ENCODE measurements at places on chromosomes 12 and 14.

DNA sequence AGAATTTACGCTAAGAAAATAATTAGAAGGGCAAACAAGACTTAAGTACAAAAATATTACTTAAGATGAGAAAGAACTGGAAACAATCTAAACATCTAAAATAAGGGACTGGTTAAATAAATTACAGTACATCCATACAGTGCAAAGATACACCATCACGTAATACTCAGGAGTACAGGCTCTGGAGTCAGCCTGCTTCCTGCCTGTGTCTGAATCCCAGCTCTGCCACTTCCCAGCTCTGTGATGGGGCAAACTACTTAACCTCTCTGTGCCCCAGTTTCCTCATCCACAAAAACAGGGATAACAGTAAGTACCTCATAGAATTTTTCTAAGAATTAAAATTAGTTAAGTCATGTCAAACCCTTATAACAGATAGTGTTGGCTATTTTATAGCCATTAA lies 36.0 kb downstream of the PPTC7 start:
- no peak for DNase-seq

- DNase-seq, result no peak
Observed at GRCh38 chr12:62908674-62909073, 26.3 kb downstream of the PPM1H start.

DNA sequence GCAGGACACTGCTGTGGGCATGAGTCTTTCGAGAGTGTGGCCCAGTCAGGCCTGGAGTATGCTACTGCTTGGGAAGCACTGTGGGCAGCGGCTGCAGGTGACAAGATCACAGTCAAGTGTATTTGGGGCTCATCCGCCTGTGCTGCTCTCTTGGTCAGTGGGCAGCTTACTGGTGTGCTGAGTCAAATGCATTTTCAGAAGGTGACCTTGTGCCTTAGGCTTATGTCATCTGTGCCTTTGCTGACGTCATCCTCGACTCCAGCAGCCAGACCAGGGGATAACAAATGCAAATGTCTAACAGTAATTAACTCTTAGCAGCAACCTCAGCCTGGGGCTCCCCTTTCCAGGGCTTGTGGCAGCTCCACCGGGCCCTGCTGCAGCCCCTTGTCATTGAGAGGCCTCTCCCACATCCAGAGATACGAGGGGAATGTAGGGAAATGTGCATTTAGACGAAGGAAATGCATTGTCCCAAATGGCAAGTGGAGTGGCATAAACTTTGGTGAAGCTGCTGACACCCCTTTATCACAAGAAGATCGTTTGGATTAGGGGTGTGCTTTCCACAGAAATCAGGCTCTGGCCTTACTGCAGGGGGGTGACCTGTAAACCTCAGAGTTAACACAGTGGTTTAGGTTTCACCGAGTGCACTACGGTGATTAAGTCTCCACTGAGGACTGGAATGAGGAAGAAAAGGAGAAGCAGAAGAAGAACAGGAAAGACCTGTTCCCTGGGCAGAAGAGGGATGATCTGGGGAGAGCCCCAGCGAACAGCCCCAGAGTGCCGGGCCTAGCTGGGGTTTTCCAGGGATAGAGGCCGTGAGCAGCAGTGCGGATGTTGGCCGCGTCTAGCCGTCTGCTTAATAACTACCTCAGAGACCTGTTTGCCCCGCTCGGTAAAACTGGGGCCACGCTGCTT lies 39.7 kb downstream of the PSMA6 start:
- DNase-seq, result peak; percentile 44

GRCh38 chr14:91980157-91980556 lies 32.7 kb upstream of the FBLN5 start:
- no peak for DNase-seq

GRCh38 chr12:64172143-64172970 lies 49.7 kb downstream of the KICS2 start:
- no peak for DNase-seq

- no peak for DNase-seq
Observed at GRCh38 chr14:95255013-95255412, 64.7 kb downstream of the CLMN start.

DNA sequence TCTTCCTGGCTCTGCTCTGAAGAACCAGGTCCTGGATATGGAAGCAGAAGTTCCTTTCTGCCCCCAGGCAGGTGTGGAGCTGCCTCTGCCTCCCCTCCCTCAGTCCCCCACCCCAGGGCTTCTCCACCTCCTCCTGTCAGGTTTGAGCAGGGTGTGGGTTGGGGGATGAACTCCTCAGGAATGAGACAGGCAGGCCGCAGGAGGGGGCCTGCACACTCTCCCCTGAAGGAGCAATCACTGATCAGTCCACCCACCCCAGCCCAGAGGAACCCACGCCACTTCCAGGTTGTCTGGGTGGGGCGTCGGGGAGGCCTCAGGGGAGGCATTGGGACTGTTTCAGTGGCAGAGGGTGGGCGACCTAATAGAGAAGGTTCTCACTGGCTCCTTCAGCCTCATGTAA lies 26.6 kb downstream of the FAIM2 start:
- no peak for DNase-seq

DNA sequence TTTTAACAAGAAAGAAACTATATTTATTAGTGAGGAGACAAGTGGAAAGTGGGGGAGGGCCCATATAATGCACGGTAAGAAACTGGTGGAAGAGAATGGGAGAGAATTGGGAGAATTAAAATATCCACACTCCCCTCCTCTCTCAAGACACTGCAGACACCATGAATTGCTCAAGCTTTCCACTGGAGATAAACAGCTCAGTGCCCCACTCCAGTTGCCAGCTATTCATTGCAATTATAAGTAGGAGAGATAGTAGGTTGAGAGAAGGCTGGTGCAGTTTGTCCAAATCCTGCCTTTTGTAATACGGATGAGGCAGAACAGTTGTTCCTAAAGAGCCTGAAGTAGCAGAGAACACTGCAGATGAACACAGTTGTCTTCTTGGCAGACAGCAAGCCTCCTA lies 38.2 kb downstream of the DCAF5 start:
- DNase-seq, result no peak

- DNase-seq, result no peak
Observed at GRCh38 chr12:6891646-6892001, 13.0 kb upstream of the LRRC23 start.

DNA sequence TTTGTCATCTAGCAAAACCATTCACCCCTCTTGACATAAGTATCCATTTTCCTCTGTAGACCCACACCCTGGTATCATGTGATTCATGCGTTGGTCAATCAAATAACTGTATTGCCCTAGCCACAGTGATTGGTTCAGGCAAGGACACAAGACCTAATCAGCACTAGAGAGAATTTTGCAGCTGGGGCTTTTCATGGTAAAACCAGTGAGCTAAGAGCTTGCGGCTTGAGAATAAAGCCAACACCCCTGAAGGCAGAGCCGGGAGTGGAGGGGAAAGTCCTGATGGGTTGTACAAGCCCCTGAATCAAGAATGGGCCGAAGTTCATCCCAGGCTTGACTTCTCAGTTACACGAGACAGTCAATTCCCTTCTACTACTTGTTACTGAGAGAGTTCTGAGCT lies 33.2 kb upstream of the LTBP2 start:
- no peak for DNase-seq

DNA sequence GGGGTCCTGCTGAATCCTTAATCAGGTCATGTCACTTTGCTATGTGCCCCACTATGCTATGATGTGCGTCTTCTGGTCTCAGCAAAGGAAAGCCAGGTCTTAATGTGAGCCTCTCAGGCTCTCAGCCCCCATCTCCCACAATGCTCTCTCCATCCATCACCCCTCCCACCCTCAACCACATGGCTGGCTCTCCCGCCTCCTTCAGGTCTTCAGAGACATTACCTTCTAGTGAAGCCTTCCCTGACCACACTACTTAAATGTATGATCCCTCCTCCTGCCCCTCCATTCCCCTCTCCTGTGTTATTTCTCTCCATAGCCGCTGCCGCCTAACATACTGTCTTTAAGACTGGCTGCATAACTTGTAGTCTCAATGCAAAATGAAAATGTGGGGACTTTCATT lies 50.5 kb downstream of the KRT80 start:
- DNase-seq, result no peak

- DNase-seq, result peak; percentile 78
Observed at GRCh38 chr12:6312529-6313325, 2.2 kb downstream of the PLEKHG6 start.

DNA sequence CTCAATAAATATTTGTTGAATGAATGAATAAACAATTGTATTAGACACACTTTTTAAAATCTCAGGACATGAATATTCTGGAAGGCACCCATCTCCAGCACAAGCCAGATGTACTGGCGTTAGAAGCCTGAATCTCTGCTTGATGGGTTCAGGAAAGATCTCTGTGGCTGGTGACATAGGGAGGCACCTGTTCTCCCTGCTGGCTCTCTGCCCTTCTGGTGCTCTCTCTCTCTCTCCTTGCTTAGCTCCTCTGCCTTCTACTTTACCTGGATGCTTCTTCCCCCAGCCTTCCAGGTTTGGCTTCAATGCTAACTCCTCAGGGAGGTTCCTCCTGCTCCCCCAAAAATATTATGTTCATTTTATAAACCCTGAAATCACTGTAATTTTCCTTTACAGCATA lies 1.5 kb downstream of the CYP46A1 start:
- DNase-seq, result no peak

GRCh38 chr12:57370696-57371095 lies 60.1 kb downstream of the R3HDM2 start:
- no peak for DNase-seq

- DNase-seq, result no peak
Observed at GRCh38 chr12:75704208-75704607, 192.8 kb upstream of the KRR1 start.

- no peak for DNase-seq
Observed at GRCh38 chr12:52820521-52820920, 6.6 kb upstream of the KRT4 start.

DNA sequence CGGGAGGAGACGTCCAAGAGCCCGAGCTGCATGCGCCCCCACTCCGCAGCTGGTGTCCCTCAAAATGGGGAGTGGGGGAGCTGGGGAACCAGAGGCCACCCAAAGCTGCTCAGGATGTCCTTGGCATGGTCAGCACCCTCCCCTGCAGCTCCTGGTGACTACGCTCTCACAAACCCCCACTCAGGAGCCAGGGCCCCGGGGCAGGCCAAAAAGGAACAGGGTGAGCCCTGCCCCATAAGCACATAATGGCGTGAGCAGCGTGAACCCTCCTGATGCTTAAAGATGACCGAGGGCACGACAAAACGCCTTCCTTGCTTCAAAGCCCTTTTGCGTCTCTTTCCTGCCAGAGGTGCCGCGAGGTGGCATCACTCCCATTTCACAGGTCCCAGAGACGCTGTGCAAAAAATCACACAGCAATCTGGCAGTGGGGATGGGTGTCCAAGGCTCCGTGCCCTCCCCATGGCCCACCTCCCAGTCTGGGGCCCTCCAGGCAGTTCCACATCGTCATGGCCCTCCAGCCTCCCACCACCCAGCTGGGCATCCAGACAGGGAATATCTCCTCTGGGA lies 13.5 kb downstream of the NCOR2 start:
- no peak for DNase-seq

DNA sequence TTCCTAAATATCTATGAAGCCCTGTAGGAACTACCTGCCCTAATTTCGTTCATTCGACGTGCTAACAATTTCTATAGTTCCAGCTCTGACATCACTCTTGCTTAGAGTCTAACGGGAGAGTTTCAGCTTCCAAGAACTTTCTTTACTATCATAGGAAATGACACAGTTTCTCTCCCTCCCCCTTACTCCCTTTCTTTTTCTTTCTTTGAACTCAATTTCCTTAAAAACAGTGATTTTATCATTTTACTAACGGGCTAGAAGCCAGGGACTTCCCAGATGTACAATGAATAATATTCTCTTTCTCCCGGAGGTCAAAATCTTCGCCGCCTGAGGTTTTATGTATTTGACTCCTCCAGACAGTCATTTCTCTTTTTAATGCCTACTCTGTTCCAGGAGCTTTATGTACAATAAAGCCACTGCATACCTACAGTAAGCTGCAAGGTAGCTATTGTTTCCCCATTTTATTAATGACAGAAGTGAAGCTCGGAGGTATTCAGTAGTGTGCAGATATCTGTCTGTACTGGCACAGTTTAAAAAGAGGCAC lies 15.7 kb downstream of the SMCO2 start:
- DNase-seq, result no peak

DNA sequence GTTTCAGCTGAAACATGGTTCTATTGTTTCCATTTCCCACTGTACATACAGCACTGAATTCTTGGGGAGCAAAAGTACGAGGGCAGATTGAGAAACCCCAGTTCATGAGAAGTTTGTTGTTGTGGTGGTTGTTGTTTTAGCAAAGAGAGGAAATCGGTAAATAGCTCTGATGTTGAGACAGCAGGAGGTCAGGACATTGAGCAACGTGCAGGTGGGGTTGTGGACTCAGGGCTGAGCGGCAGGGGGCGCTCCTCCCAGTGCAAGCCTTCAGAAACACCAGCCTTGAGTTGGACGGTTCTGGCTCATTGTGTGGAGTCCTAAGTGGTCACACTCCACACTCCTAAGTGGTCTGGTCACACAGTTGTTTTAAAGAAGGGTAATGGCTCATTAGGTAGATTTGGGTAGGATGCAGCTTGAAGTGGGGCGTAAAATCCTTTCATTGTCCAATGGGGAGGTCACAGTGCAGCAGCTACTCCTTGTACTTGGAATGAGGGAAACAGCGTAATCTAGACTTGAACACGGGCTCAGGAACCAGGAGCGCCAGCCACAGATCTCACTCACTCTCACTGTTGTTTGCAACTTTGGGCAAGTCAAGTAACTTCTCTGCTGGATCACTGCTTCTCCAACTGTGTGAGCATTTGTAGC lies 14.5 kb upstream of the PWP1 start:
- peak; percentile 74 for DNase-seq

- DNase-seq, result no peak
Observed at GRCh38 chr12:49338830-49339463, 2.0 kb upstream of the C1QL4 start.

DNA sequence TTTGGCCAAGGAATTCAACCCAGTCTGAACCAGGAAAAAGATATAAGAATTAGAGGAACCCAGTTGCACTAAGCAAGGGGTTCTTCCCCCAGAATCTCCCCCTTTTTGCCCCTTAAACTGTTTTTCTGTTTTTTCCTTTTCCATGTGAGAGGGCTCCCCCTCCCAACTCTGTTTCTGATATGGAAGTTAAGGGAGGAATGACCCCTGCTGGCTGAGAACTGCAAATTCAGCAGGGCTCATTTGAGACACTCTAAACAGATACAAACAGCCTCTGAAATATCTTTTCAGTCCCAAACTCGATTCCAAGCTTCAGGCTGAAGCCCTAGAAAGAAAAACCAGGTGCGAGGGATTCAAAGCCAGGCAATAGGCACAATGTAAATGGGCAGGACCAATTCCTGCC lies 132.7 kb downstream of the SLC41A2 start:
- no peak for DNase-seq

GRCh38 chr14:51596488-51597117 lies 55.1 kb upstream of the FRMD6 start:
- DNase-seq, result no peak

DNA sequence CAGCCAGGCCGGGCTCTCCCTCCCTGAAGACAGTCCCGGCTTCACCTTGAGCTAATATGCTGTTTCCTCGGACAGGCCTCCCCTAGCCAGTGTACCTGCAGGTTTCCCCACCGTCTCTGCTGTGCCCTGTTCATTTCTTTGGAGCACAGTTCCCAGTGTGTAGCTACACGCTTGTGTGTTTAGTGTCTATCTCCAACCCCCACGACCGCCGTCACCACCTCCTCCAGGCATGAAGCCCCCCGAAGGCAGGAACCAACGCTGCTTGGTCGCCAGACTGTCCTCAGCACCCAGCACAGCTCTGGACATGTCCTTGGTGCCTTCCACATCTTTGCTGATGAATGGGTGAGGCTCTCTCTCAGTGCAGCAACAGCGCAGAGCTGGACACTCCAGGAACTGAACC lies 26.2 kb upstream of the PLEKHG6 start:
- DNase-seq, result no peak

All from iPS-NIHi11 (cell line).